ENCODE measurements at places on chromosomes 1 and 21. TPM values are rescaled to one million over a fixed set of nuclear protein-coding genes. Genes with fewer than 3 reads are reported as not detected.

ARPC5 gene
- 288 TPM for total RNA-seq

- no peak for DNase-seq
Observed at GRCh38 chr1:211882381-211883004, 51.9 kb upstream of the LPGAT1 start.

DNA sequence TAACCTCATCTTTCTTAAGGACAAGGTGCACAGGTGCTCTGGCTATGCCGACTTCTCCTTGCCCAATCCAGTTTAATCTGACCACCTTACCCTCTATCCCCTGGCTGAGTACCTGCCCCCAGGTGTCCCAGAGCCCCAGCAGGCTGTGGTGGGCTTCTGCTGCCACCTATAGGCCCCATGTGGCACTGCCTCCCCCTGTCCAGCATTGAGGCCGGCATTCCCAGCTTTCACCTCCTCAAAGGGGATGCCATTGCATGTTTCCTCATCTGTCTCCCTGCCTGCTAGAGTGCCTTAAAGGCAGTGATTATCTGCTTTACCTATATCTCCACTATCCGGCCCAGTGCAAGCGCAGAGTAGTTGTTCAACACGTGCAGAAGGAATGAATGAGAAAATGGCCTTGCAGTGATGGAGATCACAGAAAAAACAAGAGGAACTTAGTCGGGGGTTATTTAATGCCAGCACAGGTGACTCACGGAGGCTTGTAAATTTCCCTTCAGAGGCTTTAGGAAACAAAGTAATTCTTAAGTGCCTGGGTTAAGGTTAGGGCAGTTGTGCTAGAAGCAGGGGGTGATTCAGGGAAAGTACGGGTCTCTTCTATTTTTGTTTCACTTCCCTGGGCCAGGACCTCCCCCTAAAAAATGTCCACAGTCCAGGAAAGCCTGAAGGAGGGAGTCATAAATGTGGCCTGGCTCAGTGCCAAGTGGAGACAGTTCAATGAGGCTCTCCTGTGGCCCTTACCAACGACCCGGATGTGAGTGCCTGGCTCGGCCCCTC, 131.8 kb upstream of the NGF start:
- DNase-seq: peak; percentile 39

DNA sequence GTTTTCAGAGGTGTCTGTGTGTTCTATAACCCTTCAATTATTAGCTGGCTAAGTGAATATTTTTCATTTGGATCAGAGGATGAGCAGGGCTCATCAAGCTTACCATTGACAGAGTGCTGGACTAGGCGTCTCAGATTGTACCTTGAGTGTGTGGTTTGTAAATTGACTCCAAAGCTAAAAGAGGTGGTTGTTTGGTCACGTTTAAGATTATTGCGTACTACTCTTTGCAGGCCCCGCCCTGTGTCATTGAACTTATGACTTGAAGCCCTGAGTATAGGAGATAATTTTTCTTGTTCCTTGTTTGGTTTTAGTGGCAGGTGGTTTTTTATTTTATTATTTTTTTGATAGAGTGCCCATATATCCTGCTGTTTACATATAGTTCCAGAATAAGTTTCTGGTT, 17.7 kb downstream of the MRPS6 start:
- DNase-seq: no peak

DNA sequence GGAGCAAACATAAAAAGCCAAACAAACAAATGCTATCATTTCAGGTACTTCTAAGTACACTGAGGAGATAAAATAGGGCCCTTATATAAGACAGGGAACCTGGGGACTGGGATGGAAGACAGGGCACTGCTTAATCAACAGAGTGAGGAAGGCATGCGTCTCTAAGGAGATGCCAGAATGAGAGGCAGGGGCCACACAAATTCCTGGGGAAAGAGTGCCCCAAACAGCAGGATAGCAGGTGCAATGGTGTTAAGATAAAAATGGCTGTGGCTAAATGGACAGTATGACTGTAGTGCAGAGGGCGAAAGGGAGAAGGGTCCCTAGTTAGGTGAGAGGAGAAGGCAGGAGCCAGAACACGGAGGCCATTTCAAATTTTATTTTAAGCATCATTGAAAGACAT, 113.9 kb downstream of the ZBTB18 start:
- no peak for DNase-seq
